T-helper 2 cell treated with Interferon-gamma antibody and Interleukin-4, amounts not matched to agents 5 μg/mL and 100 μg/mL, for 36 hours (primary cell): ENCODE measurements at places on chromosomes 6 and 20.

GRCh38 chr20:40223810-40224209 is 465.2 kb downstream of the MAFB start:
- DNase-seq, result no peak

DNA sequence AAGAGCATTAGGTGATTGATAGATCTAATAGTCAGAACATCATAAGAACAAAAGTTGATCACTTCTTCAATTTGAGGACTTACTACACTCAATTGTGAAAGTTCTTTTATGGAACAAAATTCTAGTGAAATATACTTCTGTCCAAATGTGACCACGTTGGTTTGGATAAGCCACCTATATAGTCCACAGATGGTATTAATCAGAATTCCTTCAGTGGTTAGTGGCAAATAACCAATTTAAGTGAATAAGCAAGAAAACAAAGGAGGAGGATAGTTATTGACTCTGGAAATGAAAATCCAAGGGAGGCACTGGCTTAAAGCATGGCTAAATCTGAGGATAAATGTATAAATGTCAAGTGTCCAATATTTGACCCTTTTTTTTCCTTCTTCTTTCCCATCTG is 268.5 kb upstream of the MARCKS start:
- no peak for DNase-seq

GRCh38 chr20:49172413-49172812 is 15.7 kb downstream of the STAU1 start:
- no peak for DNase-seq

GRCh38 chr20:42572320-42573016 is 617.2 kb downstream of the PTPRT start:
- no peak for DNase-seq

GRCh38 chr20:57326667-57327455 is 2.7 kb upstream of the SPO11 start:
- DNase-seq, result no peak

- no peak for DNase-seq
These were observed 104.9 kb upstream of the SLC22A23 start for GRCh38 chr6:3561725-3562124.

DNA sequence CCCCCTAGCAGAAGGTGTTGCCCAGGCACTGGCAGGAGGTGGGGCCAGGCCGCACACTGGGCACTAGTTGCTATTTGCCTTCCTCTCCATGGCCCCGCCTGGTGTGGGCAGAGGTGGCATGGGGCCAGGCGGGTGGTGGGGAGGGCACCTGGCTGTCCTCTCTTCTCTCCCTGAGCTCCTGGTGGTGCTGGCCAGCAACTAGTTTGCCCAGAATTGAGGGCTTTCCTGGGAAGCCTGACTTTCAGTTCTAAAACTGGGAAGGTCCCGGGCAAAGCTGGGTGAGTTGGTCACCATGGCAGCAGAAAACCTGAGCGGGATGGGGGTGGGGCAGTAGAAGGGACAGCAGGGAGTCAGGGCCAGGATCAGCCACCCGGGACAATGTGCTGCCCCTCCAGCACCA is 48.2 kb downstream of the RBM38 start:
- DNase-seq, result no peak

DNA sequence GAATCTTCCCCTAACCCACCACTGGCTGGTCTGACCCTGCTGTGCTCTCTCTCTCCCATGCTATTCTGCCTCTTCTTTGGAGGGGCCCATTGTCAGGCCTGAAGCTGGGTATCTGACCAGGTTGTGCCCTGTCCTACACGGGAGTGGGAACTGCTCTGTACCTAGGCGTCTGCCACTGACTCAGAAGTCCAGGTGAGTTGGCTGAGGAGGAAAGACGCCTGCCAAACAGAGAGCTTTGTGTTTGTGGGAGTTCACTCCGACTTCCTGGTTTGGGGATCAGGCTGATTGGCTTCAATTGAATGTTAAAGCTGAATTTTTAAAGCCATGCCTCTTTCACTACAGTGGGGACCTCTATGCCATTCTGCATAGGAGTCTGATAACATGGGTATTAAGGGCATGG is 136.0 kb downstream of the CCDC170 start:
- no peak for DNase-seq

- peak; percentile 78 for DNase-seq
These were observed 14.4 kb downstream of the NT5E start for GRCh38 chr6:85464260-85464644.

DNA sequence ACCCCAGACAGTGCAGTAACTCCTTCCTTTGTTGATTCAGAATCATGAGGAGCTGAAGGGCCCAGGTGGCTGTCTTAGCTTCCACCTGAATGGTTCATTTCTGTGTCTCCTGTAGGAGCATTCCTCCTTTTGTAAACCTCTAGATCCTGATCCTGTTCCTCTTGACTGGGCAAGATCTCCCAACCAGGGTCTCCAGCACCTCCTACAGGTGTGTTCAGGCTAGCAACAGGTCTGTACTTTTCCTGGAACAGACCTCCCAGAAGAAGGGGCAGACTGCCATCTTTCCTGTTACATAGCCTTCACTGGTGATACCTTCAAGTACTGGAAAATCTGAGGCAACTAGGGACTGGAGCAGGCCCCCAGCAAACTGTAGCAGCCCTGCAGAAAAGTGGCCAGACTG is 35.2 kb downstream of the HLA-B start:
- DNase-seq, result no peak

GRCh38 chr6:11021003-11021402 is 23.1 kb downstream of the ELOVL2 start:
- DNase-seq, result no peak

GRCh38 chr6:72559067-72559466 is 62.8 kb upstream of the KCNQ5 start:
- DNase-seq, result no peak

DNA sequence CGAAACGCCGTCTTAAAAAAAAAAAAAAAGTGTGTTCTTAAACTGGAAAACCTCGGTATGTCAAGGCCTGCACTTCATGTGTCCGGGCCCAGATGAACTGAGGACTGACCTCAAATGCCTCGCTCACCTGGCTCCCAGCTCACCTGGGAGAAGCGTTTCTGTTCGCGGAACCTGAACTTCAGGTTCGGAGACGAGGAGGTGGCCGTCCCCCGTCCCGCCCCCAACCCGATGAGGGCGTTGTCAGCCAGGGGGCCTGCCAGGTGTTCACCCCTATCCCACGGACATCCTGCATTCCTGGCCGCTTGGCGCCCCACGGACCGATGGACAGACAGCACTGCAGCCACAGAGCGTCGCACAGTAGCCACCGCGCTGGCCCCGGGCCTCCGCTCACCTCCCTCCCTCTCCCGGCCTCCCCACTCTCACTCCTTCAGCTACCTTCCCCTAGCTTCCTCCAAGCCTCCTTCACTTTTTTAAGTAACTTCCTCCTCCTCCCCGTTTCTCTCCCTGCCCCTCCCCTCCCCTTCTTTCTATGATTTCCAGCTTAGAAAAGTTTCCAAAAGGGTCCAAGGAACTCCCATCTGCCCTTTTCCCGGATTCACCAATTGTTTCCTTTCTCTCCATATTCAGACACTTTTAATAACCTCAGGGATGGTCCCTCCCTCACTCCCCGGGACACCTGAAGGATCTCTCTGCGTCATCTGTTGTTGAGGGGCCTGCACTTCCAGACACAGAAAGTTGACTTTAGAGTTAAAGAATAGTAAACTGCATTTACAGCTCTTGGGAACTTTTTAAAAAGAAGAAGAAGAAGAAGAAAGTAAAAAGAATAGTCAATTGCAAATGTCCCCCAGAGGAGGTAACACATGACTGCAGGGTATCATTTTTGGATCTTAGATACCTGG is 22.7 kb upstream of the MCM3 start:
- DNase-seq, result no peak

DNA sequence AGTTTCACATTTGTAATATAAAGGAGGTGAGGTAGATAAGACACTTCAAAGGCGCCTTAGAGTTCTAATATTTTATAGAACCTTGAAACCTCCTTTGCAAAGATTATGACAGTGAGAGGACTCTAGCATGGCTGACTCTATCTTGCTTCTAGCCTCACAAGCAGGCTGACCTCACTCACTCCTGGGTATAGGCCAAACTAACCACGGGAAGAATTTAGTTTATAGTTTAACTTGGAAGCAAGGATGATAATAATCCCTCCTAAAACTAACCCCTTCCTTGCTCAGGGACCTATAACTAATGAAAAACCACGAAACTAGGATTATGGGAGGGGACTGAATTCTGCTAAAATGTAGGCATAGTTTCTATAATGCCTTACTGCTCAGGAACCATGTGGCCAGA is 84.3 kb downstream of the FILIP1 start:
- no peak for DNase-seq

GRCh38 chr6:156348849-156349248 is 428.3 kb upstream of the ARID1B start:
- no peak for DNase-seq

DNA sequence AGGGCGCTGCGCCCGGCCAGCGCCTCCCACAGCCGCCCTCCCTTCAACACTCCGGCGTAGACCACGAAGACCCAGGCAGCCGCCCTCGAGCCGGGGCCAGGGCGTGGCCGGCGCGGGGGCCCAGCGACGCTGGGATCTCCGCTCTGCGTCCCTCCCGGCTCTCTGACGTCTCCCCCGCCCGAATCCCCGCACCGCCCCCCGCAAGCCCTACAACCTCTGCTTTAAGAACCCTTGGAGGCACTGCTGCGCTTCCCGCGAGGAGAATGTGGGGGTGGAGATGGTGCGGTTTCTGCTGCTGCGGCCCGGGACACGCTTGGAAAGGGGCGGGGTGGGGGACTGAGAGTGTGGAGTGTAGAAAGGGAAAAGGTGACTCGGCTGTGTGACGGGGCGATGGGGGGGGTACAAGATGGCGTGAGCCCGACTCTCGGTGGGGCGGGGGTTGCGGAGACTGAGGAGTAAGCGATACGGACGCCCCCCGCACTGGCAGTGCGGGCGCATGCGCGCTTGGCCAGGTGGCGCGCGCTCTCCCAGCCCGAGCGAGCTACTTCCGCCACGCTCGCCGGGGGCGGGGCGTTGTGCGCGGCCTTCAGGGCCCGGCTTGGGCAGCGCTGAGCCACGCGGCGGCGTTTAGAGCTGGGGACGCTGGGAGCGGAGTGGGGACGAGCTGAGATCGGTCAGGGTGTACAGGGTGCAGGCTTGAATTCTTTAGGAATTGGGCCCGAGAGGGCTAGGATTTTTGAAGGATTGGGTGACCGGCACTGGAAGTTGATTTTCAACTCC is at the start of gene SUPT3H:
Gene SUPT3H, minus strand, starts transcription at position 381 of the 780 bp plus-strand sequence.
- DNase-seq, result peak; percentile 97

- no peak for DNase-seq
These were observed 28.2 kb downstream of the PDRG1 start for GRCh38 chr20:31923388-31924331.
